ENCODE measurements at places on chromosomes 4 and X.

- no peak for DNase-seq
These were observed 137.6 kb downstream of the NPNT start for GRCh38 chr4:106032851-106033286.

DNA sequence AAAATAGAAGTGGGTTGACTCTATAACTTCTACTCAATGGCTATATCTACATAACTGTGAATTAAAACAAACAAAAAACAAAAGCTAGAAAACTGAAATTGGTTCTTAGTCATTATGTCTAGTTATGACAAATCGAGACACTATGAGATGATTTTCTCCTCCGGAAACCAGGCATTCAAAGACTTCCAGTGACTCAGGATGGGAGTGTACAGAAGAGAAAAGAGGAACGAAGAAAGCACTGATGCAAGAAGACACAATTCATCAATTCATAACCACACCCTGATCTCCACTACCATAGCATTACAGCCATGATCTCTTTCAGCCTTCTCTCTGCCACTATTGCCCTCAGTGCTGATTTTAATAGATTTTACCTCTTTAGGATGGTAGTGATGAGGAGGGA is 253.6 kb downstream of the CBLL2 start:
- DNase-seq: no peak

DNA sequence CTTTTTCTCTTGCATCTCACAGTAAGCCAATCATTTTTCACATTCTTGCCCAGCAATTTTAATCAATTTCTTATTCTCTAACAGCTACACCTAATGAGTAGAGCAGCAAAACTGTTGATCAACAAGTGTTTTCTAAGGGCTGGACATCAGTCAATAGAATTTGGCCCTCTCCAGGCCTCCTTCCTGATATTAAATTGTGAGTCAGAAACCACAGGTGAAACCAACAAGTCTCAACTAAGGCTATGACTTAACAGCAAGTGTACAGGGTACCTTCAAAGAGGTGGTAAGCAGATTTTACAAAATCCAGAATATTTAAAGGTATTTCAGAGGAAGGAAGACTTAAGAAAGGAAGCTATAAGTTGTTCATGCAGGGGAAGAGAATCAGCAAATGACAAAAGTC is 156.5 kb upstream of the ARHGAP24 start:
- no peak for DNase-seq

- DNase-seq: no peak
These were observed 1.1 kb downstream of the NAA10 start for GRCh38 chrX:153933748-153934147.

DNA sequence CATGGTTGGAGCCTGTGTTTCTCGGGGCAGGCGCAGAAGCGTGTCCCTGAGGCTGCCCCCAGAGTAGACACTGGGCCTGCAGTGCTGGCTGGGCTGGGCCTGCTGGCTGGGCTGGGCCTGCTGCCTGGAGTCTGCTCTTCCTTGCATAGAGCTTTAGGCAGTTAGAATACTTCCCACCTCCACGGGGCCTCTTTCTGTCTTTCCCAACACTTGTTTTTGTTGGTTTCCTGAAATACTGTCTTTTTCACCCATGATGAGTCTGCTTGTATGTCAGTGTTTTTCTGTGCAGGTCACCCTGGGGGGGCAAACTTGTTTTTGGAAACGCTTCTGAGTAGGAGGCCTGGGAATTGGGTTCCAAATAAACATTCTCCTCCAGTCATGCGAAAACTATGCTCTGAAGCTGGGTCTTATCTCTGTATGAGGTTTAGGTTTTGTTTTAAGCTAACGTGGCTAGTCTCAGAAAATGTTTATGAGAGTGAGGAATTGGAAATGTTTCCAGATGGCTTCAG is 32.2 kb downstream of the TRMT44 start:
- DNase-seq: no peak

GRCh38 chr4:169975838-169976796 is 50.1 kb downstream of the MFAP3L start:
- no peak for DNase-seq

- no peak for DNase-seq
These were observed 192.3 kb upstream of the CXorf66 start for GRCh38 chrX:140157611-140158010.

GRCh38 chr4:98529970-98530569 is 128.3 kb downstream of the TSPAN5 start:
- DNase-seq: no peak

- DNase-seq: no peak
These were observed 77.6 kb downstream of the HDAC8 start for GRCh38 chrX:72495046-72495445.

GRCh38 chr4:137347371-137347770 is 184.9 kb downstream of the PCDH18 start:
- DNase-seq: no peak

DNA sequence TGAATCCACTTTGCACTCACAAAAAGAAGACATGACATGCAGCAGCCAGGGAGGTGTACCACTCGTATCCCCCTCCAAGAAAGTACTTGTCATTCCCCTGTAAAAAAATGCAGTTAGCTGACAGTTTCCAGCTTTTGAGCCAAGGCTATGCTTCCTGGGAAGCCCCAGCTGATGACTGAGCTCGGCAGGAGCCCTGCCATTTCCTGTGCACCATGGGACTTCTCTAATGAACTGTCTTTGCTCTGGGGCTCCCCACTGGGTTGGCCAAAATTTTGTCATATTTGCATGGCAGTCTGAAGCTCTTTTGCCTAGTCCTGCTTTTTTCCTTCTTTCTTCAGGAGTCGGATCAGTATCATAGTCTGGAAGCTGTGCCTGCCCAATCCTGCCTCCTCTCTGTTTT is 104.5 kb upstream of the MAOA start:
- DNase-seq: no peak

DNA sequence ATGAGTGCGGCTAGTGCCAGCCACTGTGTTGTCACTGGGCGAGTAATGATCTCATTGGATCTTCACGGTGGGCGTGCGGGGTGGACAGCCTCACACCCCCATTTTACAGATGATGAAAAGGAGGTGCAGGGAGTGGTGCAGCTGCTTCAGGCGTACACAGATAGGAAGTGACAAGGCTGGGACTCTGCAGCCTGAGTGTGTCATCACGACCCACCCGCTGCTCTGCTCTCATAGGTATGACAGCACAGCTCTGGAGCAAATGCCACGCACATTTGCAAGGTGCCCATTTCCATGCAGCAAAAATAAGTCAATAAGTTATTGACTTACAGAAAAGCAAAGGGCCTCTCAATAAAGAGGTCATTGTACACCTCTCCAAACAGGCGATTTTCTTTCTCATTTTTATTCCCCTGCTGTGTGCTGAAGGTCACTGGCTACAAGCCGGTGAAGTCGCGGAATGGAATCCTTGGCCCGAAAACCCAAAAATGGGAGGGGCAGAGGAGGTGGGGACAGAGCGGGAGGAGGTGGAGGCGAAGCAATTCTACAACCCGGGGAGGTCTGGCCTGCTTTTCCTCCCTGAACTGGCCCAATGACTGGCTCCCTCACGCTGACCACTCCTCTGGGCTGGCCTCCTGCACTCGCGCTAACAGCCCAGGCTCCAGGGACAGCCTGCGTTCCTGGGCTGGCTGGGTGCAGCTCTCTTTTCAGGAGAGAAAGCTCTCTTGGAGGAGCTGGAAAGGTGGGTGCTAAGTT is at the start of gene SOD3:
TSS of gene SOD3 (plus strand) at position 658 of the 750 bp plus-strand sequence. CDS start 3,949 bp downstream, outside the sequence.
- DNase-seq: no peak

- no peak for DNase-seq
These were observed 75.8 kb downstream of the FAM53A start for GRCh38 chr4:1608196-1608820.

GRCh38 chr4:61877893-61878292 is 677.8 kb downstream of the ADGRL3 start:
- no peak for DNase-seq

GRCh38 chr4:147289181-147289580 is 191.7 kb upstream of the EDNRA start:
- DNase-seq: no peak

- no peak for DNase-seq
These were observed 31.1 kb upstream of the PDLIM3 start for GRCh38 chr4:185566425-185566824.

- no peak for DNase-seq
These were observed 8.8 kb downstream of the TMEM255A start for GRCh38 chrX:120302434-120302833.

DNA sequence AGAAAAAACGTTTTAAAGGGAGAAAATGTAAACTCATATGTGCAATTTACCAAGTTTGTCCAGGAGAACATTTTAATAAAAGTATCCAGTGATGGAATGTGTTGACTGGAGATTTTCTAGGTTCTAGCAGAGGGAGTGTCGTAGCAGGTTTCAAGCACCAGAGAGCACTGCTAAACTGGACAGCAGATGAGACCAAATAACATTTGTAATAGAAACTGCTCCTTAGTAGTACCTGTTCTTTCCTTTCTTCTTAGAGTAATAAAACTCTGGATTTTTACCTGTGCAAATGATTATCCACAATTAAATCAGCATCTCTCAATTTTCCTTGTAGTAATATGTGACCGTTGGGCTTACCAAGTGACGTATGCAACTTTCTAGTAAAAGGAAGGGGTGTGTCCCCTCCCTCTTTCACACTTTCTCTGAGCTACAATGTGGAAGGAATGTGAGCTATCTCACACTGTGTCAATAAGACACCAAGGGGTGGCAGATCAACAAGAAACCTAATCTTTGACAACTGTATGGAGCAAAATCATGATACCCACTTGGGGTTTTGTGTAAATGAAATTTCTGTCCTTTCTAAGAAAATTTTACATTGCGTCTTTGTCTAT is 9.5 kb downstream of the HPGDS start:
- no peak for DNase-seq

GRCh38 chrX:39577206-39577984 is 520.4 kb downstream of the BCOR start:
- DNase-seq: no peak

All from stimulated activated CD8-positive, alpha-beta memory T cell treated with anti-CD3 and anti-CD28 coated beads, Interleukin-7, amount 100 ng/mL, for 1 hour (primary cell).